ENCODE measurements at places on chromosomes 6 and 20. TPM values are rescaled to one million over a fixed set of nuclear protein-coding genes. Genes with fewer than 3 reads are reported as not detected.

LAMA2 gene
- 0.64 TPM for total RNA-seq

USP49 gene
- 6.3 TPM for total RNA-seq

CRYBG1 gene
- 10.0 TPM for total RNA-seq

NHSL1 gene
- total RNA-seq = 0.26 TPM

PRICKLE4 gene
- not detected for total RNA-seq

PACSIN1 gene
- not detected for total RNA-seq

PRDM13 gene
- total RNA-seq = 0.05 TPM

SPACA1 gene
- total RNA-seq = not detected

TMEM14C gene
- total RNA-seq = 67.7 TPM

MYLK4 gene
- total RNA-seq = 0.14 TPM

SLPI gene
- total RNA-seq = not detected

DNPH1 gene
- 78.9 TPM for total RNA-seq

PNPLA1 gene
- not detected for total RNA-seq

FOXF2 gene
- total RNA-seq = not detected

NFATC2 gene
- total RNA-seq = 65.0 TPM

SLC13A3 gene
- not detected for total RNA-seq

OPN5 gene
- total RNA-seq = not detected

GMPR gene
- total RNA-seq = 2.1 TPM

RANBP9 gene
- total RNA-seq = 52.6 TPM

BFSP1 gene
- 0.43 TPM for total RNA-seq

SRMS gene
- not detected for total RNA-seq

MRAP2 gene
- total RNA-seq = not detected

HLA-DMB gene
- total RNA-seq = 0.75 TPM

SIM1 gene
- total RNA-seq = not detected

KIAA1755 gene
- total RNA-seq = not detected

RAET1E gene
- total RNA-seq = not detected

Measured in activated CD4-positive, alpha-beta T cell treated with anti-CD3 and anti-CD28 coated beads, Interleukin-2, amount 10 ng/mL, durations not matched to agents 24 days and 14 days (primary cell).